Karpas-422 (cell line): ENCODE measurements at places on chromosomes 13 and 19. TPM values are rescaled to one million over a fixed set of nuclear protein-coding genes. Genes with fewer than 3 reads are reported as not detected.

GRCh38 chr13:49060678-49061387 is 85.1 kb downstream of the FNDC3A start:
- peaks cover 3% of the 10 kb centered on the region for H3K4me1 ChIP-seq
- DNase-seq = no peak
- H3K4me3 ChIP-seq = no peak overlapping the region
- H3K27me3 ChIP-seq = no peaks in the 10 kb centered on the region
- H3K27ac ChIP-seq = no peak overlapping the region

GRCh38 chr19:33796164-33796875 is at the start of gene KCTD15:
Gene KCTD15 (plus strand): TSS chr19:33796870. CDS start chr19:33800455, 3,585 bp downstream.
- H3K4me1 ChIP-seq = no peaks in the 10 kb centered on the region
- H3K4me3 ChIP-seq = no peak within 1 kb of the TSS
- no peak within 1 kb of the TSS for H3K27ac ChIP-seq
- no peak for DNase-seq
- no peaks in the 10 kb centered on the region for H3K36me3 ChIP-seq
- no peaks in the 10 kb centered on the region for H3K27me3 ChIP-seq

DNA sequence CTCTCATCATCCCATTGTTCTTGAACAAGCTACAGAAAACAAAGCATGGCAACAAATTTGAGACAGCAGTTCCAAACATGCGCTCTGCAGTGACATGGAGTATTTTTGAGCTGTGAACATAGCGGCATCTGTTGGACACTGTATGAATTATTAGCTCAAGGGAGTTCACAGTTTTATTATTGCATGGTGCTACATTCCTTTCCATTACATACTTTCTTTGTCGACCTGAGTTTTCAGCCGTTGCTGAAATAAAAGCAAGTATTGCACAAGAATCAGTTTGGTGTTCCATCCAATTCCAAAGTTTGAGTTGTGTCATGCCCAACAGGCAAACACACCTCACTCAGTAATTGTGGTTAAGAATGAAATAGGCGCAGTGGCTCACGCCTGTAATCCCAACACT is 30.1 kb upstream of the METTL21C start:
- no peak overlapping the region for H3K4me3 ChIP-seq
- H3K36me3 ChIP-seq = no peaks in the 10 kb centered on the region
- DNase-seq = peak; percentile 75
- no peak overlapping the region for H3K27ac ChIP-seq

DNA sequence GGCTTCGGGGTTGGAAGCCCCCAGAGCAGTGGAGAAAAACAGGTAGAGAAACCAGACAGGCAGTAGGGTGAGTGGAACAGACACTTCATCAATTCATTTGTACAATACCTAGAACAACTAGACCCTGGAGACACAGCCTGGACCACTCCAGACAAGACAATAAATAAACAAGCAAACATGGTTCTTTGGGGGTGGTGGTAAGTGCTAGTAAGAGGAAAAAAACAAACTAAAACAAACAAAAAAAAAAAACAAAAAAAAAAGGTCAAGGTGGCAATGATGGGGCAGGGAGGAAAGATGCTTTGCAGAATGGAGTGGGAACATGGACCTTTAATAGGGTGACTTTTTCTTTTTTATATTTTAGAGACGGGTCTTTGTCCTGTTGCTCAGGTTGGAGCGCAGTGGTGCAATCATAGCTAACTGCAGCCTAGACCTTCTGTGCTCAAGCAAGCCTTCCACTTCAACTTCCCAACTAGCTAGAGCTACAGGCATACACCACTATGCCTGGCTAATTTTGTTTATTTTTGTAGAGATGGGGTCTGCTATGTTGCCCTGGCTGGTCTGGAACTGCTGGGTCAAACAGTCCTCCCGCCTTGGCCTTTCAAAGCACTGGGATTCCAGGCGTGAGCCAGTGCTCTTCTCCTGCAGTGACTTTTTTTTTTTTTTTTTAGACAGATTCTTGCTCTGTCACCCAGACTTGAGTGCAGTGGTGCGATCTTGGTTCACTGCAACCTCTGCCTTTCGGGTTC is 3.1 kb downstream of the JUNB start:
- peaks cover 38% of the 10 kb centered on the region for H3K4me1 ChIP-seq
- peak; percentile 43 for DNase-seq
- peak overlapping the region; percentile 66 for H3K27ac ChIP-seq
- H3K4me3 ChIP-seq = peak overlapping the region; percentile 80
- no peaks in the 10 kb centered on the region for H3K27me3 ChIP-seq

The ZIC2 gene
- total RNA-seq = not detected in 2 replicates

GRCh38 chr13:52701728-52702465 is 37.7 kb downstream of the CNMD start:
- H3K36me3 ChIP-seq = 0 out of 2 replicates have a peak, but pooled peaks cover 3% of the 10 kb centered on the region
- H3K27ac ChIP-seq = no peak overlapping the region
- H3K4me3 ChIP-seq = no peak overlapping the region
- H3K27me3 ChIP-seq = no peaks in the 10 kb centered on the region

- no peak overlapping the region for H3K27ac ChIP-seq
- H3K27me3 ChIP-seq = no peaks in the 10 kb centered on the region
- no peak for DNase-seq
- H3K4me1 ChIP-seq = no peaks in the 10 kb centered on the region
- no peaks in the 10 kb centered on the region for H3K36me3 ChIP-seq
Measured at GRCh38 chr19:29620931-29621351, 14.9 kb downstream of the POP4 start.

The TMEM221 gene
- total RNA-seq = not detected in 2 replicates

The IGFL3 gene
- total RNA-seq = not detected in 2 replicates

The NCR1 gene
- not detected in 2 replicates for total RNA-seq

GRCh38 chr13:92224052-92224821 is 825.8 kb downstream of the GPC5 start:
- no peaks in the 10 kb centered on the region for H3K36me3 ChIP-seq
- H3K4me3 ChIP-seq = no peak overlapping the region
- no peak for DNase-seq
- H3K27ac ChIP-seq = no peak overlapping the region
- no peaks in the 10 kb centered on the region for H3K4me1 ChIP-seq

DNA sequence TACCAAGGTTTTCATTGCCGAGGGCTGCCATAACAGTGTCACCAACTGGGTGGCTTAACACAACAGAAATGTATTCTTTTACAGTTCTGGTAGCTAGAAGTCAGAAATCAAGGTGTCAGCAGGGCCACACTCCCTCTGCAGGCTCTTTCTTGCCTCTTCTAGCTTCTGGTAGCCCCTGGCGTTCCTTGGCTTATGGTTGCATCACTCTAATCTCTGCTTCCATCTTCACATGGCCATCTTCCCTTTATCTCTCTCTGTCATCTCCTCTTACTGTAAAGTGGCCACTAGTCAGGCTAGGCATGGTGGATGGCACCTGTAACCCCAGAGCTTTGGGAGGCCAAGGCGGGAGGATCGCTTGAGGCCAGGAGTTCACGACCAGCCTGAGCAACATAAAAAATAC is 38.0 kb upstream of the MRI1 start:
- no peaks in the 10 kb centered on the region for H3K36me3 ChIP-seq
- DNase-seq = no peak
- no peaks in the 10 kb centered on the region for H3K27me3 ChIP-seq
- no peak overlapping the region for H3K27ac ChIP-seq

- H3K4me1 ChIP-seq = no peaks in the 10 kb centered on the region
- no peak overlapping the region for H3K27ac ChIP-seq
- H3K4me3 ChIP-seq = no peak overlapping the region
- no peak for DNase-seq
Measured at GRCh38 chr19:56838024-56838908, 2.3 kb downstream of the PEG3 start.

DNA sequence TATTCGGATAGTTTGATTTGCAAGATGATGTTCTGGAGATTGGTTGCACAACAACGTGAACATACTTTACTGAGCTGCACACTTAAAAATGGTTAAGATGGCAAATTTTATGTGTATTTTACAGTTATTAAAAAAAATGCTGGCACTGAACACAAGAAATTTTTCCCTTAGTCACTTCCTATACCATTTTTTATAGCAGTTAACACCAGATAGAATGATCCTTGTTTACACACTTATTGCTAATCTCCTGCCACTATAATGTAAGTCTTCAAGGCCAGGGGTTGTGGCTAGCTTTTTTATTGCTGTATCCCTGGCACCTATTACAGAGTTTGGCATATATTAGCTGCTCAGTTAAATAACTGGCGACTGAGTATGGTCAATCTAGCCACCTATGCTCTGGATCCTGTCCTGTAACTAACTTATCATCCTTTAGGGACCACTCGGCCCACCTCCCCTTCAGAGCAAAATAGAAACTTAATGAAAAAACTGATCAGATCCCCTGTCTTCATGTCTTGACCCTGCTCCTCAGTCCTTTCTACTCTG is 2.0 kb upstream of the EBPL start:
- no peak overlapping the region for H3K4me3 ChIP-seq
- no peak for DNase-seq
- H3K27ac ChIP-seq = peak overlapping the region; percentile 32; the same call in 1 of the 2 replicates
- H3K36me3 ChIP-seq = peaks cover 17% of the 10 kb centered on the region
- H3K27me3 ChIP-seq = no peaks in the 10 kb centered on the region

GRCh38 chr19:18350490-18350889 is 10.1 kb downstream of the PGPEP1 start:
- no peaks in the 10 kb centered on the region for H3K27me3 ChIP-seq
- H3K4me1 ChIP-seq = no peaks in the 10 kb centered on the region
- no peak overlapping the region for H3K4me3 ChIP-seq
- H3K36me3 ChIP-seq = no peaks in the 10 kb centered on the region

The NLRP7 gene
- total RNA-seq = 0.11 and 0.18 TPM in 2 replicates

The SLC25A41 gene
- total RNA-seq = 1.4 TPM in 1 of 2 replicates, not detected in the other

GRCh38 chr19:50870417-50871089 is 2.7 kb upstream of the KLK2 start:
- H3K4me1 ChIP-seq = no peaks in the 10 kb centered on the region
- H3K36me3 ChIP-seq = no peaks in the 10 kb centered on the region
- no peak overlapping the region for H3K27ac ChIP-seq
- H3K27me3 ChIP-seq = no peaks in the 10 kb centered on the region
- no peak overlapping the region for H3K4me3 ChIP-seq

The TRPM4 gene
- not detected in 2 replicates for total RNA-seq

DNA sequence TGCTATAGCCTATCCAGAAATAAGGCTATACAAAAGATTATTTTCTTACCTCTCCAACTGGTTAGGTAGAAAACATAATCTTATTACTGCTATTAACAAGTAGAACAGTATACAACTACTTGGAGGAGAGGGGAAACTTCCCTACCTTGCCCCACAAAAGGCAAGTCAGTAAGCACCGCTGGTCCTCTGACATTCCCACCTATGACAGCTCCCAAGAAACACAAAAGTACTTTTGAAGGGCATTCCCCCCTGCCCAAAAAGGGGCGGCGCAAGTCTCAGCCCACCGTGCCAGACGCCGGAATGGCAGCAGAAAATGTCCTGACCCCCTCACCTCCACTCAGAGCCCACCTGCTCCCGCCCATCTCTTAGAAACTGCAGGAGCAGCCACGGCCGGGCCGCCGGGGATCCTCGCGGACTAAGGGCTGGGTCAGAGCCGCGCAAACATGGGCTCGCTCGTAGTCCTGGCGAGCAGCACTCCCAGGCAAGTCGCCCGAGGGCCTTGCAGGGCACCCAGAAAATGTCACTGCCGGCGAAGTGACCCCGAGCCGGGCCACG is 437 bp downstream of the SUCLA2 start:
- H3K4me1 ChIP-seq = peaks cover 24% of the 10 kb centered on the region
- DNase-seq = peak; percentile 50
- no peaks in the 10 kb centered on the region for H3K27me3 ChIP-seq
- peak overlapping the region; percentile 96 for H3K4me3 ChIP-seq

GRCh38 chr19:4087787-4088679 is 21.3 kb upstream of the ZBTB7A start:
- no peak overlapping the region for H3K27ac ChIP-seq
- H3K36me3 ChIP-seq = no peaks in the 10 kb centered on the region
- H3K4me3 ChIP-seq = no peak overlapping the region
- H3K27me3 ChIP-seq = no peaks in the 10 kb centered on the region
- DNase-seq = no peak
- H3K4me1 ChIP-seq = no peaks in the 10 kb centered on the region

DNA sequence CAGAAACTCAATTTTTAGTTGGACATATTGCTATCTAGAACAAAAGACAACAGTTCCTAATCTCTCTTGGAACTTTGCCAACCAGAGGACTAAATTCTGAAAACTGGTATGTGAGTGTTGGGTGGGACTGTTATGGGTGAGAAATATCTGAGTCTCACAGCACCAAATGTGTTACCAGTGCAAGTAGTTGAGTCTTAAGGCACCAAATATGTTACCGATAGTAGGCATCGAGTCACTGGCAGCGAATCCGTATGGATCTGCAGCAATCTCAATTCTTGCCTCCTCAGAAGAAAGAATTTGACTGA is 575.2 kb downstream of the DACH1 start:
- H3K4me1 ChIP-seq = peaks cover 6% of the 10 kb centered on the region
- DNase-seq = no peak
- no peaks in the 10 kb centered on the region for H3K27me3 ChIP-seq
- peak overlapping the region; percentile 67; the same call in 1 of the 2 replicates for H3K4me3 ChIP-seq
- H3K27ac ChIP-seq = no peak overlapping the region

- H3K27ac ChIP-seq = no peak overlapping the region
- no peak for DNase-seq
- H3K36me3 ChIP-seq = no peaks in the 10 kb centered on the region
- peaks cover 5% of the 10 kb centered on the region for H3K4me1 ChIP-seq
- no peak overlapping the region for H3K4me3 ChIP-seq
Measured at GRCh38 chr13:73754241-73754640, 380.0 kb downstream of the KLF12 start.

GRCh38 chr19:38619361-38620174 is 580 bp downstream of the EIF3K start:
- DNase-seq = peak; percentile 49
- peak overlapping the region; percentile 90 for H3K4me3 ChIP-seq
- peaks cover 43% of the 10 kb centered on the region for H3K4me1 ChIP-seq
- H3K36me3 ChIP-seq = peaks cover 26% of the 10 kb centered on the region

The IL4I1 gene
- not detected in 2 replicates for total RNA-seq

The ATXN8OS gene
- not detected in 2 replicates for total RNA-seq

- no peak overlapping the region for H3K4me3 ChIP-seq
- no peak overlapping the region for H3K27ac ChIP-seq
- no peak for DNase-seq
- no peaks in the 10 kb centered on the region for H3K36me3 ChIP-seq
- no peaks in the 10 kb centered on the region for H3K4me1 ChIP-seq
Measured at GRCh38 chr13:112073245-112074138, 6.5 kb downstream of the SOX1 start.

DNA sequence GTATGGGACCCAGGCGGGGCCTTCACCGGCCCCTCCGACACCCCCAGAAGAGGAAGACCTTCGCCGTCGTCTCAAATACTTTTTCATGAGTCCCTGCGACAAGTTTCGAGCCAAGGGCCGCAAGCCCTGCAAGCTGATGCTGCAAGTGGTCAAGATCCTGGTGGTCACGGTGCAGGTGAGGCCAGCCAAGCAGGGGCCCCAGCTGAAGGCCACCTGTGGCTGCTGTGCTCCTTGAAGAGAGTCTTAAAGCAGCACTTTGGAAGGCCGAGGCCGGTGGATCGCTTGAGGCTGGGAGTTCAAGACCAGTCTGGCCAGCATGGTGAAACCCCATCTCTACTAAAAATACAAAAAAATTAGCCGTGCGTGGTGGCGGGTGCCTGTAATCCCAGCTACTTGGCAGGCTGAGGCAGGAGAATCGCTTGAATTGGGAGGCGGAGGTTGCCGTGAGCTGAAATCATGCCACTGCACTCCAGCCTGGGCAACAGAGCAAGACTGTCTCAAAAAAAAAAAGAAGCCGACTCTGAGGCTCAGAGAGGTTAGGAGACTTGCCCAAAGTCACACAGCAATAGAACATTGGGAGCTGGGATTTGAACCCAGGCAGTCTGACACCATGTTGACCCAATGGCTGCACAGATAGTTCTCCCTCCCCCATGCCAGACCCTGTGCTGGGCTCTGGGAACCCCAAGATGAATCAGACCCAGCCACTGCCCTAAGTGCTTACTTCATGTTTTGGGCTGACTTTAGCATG is 2.7 kb downstream of the MCOLN1 start:
- no peak overlapping the region for H3K27ac ChIP-seq
- DNase-seq = no peak
- no peaks in the 10 kb centered on the region for H3K27me3 ChIP-seq
- no peak overlapping the region for H3K4me3 ChIP-seq
